Chondrocyte (in vitro differentiated cells): ENCODE measurements at places on chromosomes 3 and 15. TPM values are rescaled to one million over a fixed set of nuclear protein-coding genes. Genes with fewer than 3 reads are reported as not detected.

Gene POTEB2
- not detected in 3 replicates for total RNA-seq

Gene CCR5
- total RNA-seq: not detected in 3 replicates

Gene CCDC33
- not detected in 3 replicates for total RNA-seq

Gene TMEM158
- 5.8 to 34.8 TPM (median 6.9 TPM) in 3 replicates for total RNA-seq

Gene PRR20G
- not detected in 3 replicates for total RNA-seq

- H3K4me3 ChIP-seq: no peak overlapping the region
- no peak for DNase-seq
- H3K4me1 ChIP-seq: no peaks in the 10 kb centered on the region
- H3K27me3 ChIP-seq: peaks cover 30% of the 10 kb centered on the region
Observed at GRCh38 chr15:61780278-61780980, 279.8 kb downstream of the VPS13C start.

DNA sequence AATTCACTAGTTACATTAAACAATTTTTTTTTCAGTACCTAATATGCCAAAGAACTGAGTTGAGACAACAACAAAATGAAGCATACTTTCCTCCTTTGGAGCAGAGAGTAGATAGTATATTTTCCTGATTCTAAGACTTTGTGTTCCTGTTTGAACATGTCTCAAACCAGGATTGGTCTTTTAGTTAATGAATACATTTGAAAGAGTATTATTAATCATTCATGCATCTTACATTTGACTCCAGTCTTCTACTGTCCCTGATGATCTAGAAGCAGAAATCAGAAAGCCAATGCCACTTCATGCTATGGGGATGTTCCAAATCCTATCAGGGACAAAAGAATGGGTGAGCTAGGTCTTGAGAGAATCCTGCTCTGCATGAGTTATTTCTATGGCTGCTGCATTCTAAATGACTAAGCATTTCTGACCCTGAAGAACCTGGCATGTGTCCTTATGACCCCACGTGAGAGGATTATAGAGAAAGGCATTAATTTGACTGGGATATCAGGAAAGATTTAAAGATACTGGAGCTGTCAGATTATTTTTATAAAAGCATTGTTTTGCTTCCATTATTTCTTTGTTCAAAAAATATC, 32.9 kb upstream of the MBNL1 start:
- peaks cover 26% of the 10 kb centered on the region for H3K4me1 ChIP-seq
- H3K36me3 ChIP-seq: no peaks in the 10 kb centered on the region
- no peak for DNase-seq

- H3K27ac ChIP-seq: no peak overlapping the region
- no peak for DNase-seq
- H3K4me3 ChIP-seq: no peak overlapping the region
- peaks cover 3% of the 10 kb centered on the region for H3K36me3 ChIP-seq
- no peaks in the 10 kb centered on the region for H3K27me3 ChIP-seq
Observed at GRCh38 chr3:31615071-31615875, 82.5 kb downstream of the STT3B start.

DNA sequence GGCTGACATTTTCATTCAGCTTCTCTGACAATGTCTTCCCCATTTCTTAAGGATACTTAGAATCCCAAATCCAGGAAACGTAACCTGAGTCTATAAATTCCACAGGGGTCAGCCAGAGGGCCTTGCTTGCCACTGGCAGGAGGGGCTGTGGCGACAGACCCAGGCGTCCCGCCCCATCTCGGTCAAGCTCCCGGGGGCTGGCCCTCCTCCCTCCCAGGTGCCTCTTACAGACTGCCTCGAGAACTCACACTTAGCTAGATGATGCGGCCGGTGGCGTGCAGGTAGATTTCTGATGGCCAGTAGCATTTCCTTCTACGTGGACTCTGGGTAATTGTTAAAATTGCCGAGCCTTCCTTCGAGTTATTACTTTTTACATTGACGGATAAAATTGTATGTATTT, 172.5 kb downstream of the NSMCE3 start:
- no peak overlapping the region for H3K4me3 ChIP-seq
- DNase-seq: peak; percentile 91
- H3K4me1 ChIP-seq: no peaks in the 10 kb centered on the region

DNA sequence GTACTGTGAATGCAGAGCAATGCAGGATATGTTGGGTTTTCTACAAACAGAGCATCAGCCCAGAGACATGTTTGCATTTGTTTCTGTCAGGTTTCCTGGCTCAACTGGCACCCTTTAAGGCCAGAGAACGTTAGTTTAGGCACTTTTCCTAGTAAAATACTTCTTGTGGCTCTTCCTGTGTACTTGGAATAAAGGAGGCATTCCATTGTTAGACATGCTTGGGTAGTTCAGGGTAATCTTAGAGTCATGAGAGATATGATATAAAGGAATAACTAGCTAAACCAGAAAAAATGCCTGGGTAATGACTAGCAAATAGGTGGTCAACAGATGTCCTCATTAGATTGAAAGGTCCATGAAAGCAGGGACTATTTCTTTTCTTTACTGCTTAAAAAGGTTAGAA, 60.4 kb upstream of the RBM5 start:
- H3K4me3 ChIP-seq: no peak overlapping the region
- H3K27ac ChIP-seq: peak overlapping the region; percentile 49
- H3K36me3 ChIP-seq: peaks cover 12% of the 10 kb centered on the region
- H3K27me3 ChIP-seq: no peaks in the 10 kb centered on the region

- H3K27ac ChIP-seq: no peak overlapping the region
- peaks cover 3% of the 10 kb centered on the region for H3K4me1 ChIP-seq
- H3K27me3 ChIP-seq: no peaks in the 10 kb centered on the region
- no peaks in the 10 kb centered on the region for H3K36me3 ChIP-seq
Observed at GRCh38 chr3:94647131-94647530, 584.3 kb downstream of the NSUN3 start.

- peaks cover 39% of the 10 kb centered on the region for H3K4me1 ChIP-seq
- no peak overlapping the region for H3K4me3 ChIP-seq
- H3K27ac ChIP-seq: peak overlapping the region; percentile 58
- H3K27me3 ChIP-seq: no peaks in the 10 kb centered on the region
- no peaks in the 10 kb centered on the region for H3K36me3 ChIP-seq
Observed at GRCh38 chr3:14371573-14372474, 30.6 kb upstream of the SLC6A6 start.

DNA sequence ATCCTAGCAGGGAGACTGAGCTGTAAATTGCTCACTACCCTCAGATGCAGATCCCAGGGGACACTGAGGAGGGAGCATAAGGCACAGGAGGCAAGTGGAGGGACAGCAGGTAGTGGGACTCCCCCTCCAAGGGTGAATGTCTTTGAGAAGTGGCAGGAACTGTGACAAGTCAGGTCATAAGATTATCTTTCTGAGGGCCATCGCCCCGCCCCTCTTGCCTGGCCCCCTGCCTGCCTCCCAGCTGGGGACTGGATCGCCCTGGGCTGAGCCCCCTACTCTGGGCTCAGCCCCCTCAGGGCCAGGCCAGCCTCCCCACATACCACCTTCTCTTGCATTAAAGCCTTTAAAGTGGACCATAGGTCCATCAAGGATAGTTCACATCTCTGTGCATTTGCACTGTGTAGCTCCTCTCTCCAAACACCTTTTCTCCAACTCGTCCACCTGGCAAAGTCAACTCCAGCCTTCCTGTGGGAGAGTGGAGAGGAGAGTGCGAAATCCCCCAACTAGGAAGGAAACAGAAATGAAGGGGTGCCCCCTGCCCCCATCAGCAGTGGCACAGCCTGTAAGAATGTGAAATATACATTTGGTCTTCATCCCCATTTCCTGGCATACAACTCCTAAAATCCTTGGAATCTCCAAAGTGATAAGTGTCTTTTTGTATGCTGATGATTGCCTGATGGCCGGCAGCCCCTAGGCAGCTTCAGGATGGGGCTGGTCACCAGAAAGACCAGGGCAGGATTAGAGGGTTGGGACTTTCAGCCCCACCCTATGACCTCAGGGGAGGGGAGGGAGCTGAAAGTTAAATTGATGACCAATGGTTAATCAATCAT, 14.7 kb downstream of the PIF1 start:
- DNase-seq: no peak
- no peak overlapping the region for H3K4me3 ChIP-seq
- H3K27ac ChIP-seq: no peak overlapping the region
- H3K36me3 ChIP-seq: peaks cover 2% of the 10 kb centered on the region
- H3K27me3 ChIP-seq: peaks cover 7% of the 10 kb centered on the region
